ENCODE measurements at places on chromosomes 16 and 17.
A peak's percentile ranks its signal among the peaks of the same experiment; 100 is the strongest.

GRCh38 chr17:29588562-29589411 lies 661 bp downstream of the GIT1 start:
- no peak for DNase-seq

DNA sequence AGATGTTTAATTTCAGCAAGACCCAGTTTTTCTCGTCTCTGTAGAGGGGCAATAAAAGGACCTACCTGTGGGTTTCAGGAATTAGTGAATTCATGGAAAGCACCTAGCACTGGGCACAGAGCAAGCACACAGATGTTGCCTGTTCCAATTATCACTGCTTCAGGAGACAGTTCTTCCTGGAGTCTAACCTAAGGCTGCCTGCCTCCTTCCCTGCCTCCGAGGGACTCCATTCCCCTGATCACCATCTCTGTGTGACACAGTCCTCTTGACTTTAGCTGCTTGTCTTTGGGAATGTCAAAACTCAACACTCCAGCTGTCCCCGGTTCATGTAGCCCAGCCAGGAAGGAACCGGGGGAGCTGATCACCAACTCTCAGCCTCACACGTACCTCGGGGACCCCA lies 474.9 kb downstream of the SLC39A11 start:
- DNase-seq: no peak

DNA sequence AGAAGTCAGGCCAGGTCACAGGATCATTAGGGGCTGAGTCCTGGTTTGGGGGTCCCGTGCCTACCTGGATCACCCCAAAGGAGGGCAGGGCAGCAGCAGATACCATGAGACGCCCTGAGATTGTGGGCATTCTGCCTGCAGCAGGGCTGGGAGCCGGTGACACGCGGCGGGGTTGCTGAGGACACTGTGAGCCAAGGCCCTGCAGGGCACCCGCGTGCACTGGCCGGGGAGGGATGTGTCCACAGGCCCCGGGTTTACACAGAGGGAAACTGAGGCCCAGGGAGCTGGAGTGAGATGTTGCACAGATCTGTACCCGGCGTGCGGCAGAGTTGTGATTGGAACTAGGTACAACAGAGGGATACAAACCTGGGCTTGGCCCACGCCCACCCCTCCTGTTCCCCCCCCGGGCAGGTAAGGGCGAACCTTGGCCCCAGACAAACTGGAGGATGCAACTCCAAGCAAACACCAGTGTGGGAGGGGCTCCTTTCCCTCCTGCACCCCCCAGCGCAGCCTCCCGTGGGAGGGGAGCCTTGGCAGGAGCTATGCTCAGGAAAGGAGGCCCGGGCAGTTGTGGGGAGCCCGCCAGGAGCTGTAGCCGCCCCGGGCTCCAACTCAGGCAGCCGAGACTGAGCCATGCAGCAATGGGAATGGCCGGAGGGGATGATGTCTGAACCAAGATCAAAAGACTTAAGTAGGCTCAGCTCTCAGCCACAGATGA lies 91.3 kb downstream of the ENGASE start:
- no peak for DNase-seq

DNA sequence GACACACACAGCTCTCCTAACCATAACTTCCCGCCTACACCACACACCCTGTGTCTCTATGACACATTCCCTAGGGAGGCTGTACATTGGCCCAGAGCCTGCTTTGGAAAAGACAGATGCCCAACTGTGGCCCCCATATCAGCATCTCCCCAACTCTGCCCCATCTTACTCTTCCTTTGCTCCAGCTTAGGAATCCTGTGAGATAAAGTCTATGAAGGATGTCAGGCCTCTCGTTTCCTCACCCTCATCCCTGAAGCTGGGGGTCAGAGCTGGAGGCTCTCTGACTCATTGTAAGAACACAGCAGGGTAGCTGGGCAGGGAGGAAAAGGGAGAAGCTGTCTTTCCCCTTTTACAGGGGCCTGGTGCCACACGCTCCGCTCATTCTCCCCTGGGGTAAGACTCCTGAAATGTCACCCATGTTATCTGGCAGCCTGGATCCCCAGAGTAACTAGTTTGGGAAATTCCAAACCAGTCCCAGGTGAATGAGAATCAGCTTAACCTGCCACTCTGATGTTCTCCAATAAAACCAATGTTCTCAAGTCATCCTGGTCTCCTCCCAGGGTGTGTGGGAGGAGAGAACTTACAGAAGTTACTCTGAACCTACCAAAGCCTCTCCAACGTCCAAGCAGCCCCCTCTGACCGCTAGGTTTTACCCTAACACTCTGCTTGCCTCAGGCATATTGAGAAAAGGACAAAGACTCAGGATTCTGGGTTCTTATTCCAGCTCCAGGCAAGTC lies 2.8 kb downstream of the RAPGEFL1 start:
- DNase-seq: no peak

DNA sequence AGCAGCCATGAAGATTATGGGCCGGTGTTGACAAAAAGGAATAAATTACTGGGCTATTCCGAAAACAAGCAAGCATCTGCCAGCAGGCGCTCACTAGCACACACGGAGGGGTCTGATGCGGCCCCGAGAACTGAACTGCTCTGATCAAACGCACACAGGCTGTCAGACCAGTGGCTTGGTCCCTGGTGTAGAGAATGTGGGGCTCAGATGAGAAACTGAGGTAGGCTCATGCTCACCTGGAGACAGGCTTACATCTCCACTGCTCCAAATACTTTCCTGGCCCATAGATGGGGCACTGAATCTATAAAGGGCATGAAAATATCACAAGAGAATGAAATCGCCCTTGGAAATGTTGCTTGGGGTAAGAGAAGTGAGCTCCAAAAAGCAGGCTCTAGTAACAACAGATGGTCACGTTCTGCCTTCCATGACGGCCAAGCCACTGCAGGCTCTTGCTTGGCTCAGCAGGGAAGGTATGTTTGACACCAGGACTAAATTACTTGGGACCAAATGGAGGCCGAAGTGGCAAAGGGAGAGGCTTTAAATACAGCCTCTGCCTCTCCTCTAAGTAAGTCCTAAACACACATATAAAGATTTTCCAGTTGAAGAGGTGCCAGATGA lies 5.4 kb downstream of the ABR start:
- DNase-seq: no peak

DNA sequence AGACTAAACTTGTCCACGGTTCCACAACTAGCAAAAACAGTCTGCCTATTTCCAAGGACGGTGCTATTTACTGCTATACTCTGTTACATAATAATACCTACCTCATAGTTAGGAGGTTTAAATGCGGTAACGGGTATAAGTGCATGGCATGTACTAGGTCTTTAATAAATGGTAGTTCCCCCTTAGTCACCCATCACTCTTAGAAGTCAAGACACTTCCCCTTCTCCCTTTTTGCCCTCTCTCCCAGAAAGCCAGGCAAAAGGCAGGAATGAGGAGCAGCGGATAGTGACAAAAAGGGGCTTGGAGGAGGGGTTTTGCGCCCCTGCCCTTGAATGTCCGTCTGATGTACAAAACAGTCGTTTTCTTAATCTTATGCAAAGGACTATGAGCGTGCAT lies 1.1 kb upstream of the LSM12 start:
- DNase-seq: no peak

- DNase-seq: no peak
These were observed 95.1 kb downstream of the XYLT1 start for GRCh38 chr16:17375461-17376304.

GRCh38 chr17:37650419-37651003 lies 7.3 kb upstream of the DDX52 start:
- no peak for DNase-seq

DNA sequence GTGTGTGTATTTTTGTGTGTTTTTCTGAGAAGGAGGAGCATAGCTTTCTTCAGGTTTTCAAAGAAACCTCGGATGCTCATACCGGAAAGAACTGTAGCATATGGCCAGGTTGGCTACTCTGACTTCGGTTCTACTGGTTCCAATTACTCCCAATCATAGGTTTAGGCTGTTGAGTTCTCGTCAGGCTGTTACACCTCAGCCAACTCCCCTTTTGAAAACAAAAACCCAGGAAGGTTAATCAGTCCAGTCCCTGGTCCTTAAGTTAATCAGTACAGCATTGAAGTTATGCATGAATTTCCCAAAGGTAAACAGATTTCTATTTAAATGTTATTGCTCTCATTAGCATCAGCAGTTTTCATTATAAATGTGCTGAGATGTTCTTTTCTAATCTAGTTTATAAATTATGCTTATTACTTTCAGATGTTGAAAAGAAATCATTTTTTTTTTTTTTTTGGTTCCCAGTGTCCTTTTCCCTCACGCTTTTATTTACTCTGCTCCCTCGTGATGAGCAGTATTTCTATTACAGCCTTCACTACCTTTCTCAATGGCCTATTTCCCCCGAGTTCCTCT lies 111.0 kb downstream of the NPIPB5 start:
- no peak for DNase-seq

DNA sequence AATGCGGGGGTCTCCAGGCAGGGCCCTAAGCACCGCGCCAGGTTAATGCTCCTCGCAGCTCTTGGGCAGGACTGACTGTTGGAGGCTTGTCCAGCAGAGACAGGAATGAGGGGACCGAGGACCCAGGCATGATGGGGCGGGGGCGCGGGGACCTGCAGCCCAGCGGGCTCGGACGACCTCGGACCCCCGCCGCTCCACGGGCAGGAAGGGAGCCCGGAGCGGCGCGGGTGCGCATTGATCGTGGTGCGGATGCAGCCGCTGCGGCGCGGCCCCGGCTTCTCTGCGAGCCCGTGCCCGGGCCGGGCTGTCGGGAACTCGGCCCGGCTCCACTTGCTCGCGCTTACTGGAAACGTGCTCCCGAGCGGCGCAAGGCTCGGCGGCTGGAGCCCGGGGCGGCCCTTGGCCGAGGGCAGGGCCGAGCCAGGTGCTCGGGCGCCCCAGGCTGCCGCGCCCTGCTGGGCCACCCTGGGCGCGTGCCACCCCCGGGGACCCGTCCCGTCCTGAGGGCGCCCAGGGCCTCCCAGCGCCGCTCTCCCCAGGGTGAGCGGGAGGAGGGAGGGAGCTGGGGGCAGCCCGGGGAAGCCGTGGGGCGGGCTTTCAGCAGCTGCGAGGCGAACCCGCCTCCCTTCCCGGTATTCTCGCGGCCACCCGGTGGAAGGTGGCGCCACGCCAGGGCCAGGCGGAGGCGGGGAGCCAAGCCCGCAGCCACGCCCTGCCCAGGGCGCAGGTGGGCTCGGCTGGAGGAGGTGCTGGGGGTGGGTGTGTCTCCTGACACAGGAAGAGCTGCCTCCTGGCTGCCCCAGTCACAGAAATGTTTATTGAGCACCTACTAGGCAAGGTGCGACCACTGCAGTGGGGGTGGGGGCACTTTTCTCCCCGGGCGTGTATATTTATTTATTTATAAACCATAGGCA lies 45.9 kb downstream of the SOCS3 start:
- DNase-seq: peak; percentile 60

DNA sequence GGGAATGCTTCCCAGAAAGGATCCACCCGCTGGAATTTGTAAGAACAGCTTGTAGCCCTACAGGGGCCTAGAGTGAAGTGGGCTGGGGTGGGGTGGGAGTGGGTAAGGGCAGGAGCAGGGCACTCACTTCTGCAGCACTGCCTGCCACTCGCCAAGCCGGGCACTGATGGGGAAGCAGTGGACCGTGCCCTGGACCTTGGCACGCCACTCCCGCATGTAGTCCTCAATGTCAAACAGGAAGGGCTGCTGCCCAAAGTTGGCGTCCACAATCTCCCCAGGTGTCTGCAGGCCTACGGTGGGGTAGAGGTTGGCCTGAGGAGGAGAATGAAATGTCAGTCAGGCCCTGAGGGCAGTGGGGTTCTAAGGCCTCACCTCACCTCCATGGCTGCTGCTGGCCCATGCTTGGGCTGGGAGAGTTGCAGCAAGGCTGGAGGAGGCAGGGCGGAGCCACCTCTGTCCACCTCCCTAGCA lies 15.7 kb upstream of the GFOD2 start:
- DNase-seq: no peak

GRCh38 chr17:19738073-19738449 lies 10.0 kb downstream of the ALDH3A1 start:
- no peak for DNase-seq

- DNase-seq: no peak
These were observed 30.8 kb downstream of the GINS2 start for GRCh38 chr16:85657996-85658395.

- peak; percentile 71 for DNase-seq
These were observed 5.3 kb upstream of the WDR24 start for GRCh38 chr16:695355-696089.

- no peak for DNase-seq
These were observed 11.5 kb upstream of the HAS3 start for GRCh38 chr16:69093974-69094373.

DNA sequence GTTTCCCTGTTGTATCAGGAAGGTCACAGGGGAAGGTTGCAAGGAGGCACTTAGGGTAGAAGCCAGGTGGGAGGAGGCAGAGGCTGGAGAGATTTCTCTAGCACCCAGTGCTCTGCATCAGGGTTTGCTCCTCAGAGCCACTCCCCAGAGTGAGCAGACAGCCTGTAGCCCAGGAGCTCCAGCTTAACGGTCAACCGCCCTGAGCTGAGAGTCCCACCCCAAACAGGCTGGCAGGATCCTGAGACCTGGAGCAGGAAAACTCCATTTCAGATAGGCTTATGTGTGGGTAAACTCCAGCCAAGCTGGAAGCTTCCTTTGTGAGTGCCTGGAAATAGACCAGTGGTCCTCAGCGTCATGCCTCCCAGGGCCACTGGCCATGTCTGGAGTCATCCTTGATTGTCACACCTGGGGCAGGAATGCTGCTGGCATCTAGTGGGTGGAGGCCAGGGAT lies 37.9 kb downstream of the MPRIP start:
- no peak for DNase-seq

DNA sequence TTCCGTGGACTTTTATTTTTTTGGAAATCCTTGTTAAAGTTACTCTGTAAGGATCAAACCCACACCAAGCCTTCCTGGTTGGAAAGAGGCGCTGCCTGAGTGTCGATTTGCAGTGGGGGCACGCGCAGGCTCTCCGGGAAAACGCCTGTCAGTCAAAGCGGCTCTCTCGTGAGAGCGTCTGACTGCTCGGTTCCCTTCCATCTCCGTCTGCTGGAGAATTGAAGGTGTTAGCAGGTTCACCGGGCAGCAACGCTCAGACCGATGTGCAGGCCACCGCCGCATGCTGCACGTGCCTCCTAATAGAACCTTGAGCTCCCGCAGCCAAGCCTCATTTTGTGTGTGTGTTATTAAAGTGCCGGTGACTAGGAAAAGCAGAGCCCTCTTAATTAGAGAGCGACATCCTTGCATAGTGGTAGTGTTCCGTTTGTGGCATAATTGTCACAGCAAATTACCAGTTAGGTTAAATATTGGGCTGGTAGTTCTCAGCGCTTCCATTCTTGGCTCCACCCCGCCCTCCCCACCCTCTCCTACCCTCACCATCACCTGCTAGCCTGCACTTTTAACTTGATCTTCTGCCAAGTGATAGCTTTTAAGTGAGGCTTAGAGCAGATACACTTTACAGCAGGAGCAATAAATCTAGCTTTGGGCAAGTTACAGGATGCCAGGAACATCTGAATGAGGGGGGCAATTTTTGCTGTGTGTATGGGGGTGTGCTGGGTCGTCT lies 75.5 kb downstream of the RPA1 start:
- peak; percentile 39 for DNase-seq
